T-helper 1 cell (primary cell): ENCODE measurements at places on chromosomes 12 and 14.

GRCh38 chr14:90136904-90137303 lies 75.1 kb downstream of the KCNK13 start:
- no peak for DNase-seq

- DNase-seq = no peak
Observed at GRCh38 chr12:18837025-18837424, 99.1 kb downstream of the CAPZA3 start.

DNA sequence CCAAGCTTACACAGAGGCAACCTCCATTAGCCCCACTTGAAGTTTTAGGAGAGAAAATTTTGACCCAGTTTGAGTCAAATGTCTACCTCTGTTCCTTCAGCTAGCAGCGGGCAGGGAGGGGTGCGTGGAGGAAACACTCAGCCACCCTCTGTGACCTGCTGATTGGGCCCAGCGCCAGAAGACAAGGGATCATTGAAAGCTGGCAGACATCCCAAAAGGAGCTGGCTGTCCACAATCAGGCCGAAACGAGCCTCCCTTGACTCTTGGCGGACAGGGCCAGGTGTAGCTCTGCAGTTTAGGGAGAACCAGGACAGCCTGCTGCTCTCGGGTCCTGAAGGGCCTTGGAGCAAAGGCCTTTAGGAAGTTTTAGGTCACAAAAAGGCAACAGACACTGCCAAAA lies 41.3 kb downstream of the CD9 start:
- DNase-seq = no peak

- DNase-seq = no peak
Observed at GRCh38 chr14:90698379-90698869, 117.8 kb downstream of the TTC7B start.

DNA sequence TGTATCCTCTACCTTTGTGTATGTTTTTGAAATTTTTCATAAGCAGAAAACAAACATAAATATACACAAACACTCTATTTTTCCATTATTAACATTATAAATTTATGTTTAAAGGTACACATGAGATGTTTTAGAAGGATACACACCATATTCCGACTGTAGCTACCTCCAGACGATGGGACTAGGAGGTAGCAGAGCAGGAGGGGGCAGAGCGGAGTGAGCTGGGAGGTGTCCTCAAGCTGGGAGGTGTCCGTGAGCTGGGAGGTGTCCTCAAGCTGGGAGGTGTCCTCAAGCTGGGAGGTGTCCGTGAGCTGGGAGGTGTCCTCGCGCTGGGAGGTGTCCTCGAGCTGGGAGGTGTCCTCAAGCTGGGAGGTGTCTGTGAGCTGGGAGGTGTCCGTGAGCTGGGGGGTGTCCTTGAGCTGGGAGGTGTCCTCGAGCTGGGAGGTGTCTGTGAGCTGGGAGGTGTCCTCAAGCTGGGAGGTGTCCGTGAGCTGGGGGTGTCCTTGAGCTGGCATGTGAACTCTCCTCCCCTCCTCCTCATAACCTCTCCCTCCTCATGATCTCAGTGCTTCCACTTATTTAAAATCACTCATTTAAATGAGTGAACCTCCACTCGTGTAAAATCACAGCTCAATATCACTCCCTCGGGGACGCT lies 346.9 kb upstream of the SFSWAP start:
- DNase-seq = no peak

GRCh38 chr12:2248901-2249381 lies 196.2 kb downstream of the CACNA1C start:
- DNase-seq = peak; percentile 26

- DNase-seq = no peak
Observed at GRCh38 chr12:45697371-45697770, 32.1 kb upstream of the ARID2 start.

DNA sequence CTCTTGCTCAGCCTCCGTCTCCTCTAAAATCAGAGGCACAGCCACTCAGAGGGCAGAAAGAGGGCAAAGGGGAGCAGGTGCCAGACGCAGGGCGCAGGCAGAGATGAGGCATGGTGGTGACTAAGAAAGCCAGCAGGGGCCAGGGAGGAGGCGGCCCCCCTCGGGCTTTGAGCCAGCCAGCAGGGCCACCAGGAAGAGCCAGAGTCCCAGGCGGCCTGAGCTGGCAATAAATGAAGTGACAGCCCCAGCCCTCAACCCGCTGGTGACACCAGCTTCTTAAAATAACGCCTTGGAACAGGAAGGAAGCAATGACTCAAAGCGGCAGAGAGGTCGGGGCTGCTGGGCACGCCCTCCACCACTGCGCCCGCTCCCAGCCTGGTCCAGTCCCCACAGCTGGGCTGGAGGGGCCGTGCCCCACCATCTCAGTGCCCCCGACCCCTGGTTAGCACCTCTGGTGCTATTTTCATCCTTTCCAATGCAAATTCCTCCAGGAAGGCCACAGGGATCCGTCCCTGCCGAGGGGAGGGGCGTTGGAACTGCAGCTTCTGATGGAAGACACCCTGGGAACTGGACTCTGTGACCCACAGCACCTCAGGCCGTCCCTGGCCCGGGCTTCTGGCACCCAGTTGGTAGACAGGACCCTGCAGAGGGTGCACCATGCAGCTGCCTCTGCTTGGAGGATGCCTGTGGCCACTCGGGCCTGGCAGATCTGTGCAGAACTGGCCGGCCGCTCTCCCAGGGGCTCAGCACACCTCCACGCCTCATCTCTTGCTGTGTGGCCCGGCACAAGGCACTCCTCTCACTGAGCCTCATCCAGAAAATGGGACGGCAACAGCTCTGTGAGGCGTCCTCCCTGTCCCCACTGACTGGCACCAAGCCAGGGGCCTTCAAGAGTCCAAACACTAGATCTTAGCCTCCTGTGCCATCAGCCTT lies 113.7 kb downstream of the NCOR2 start:
- peak; percentile 62 for DNase-seq

- no peak for DNase-seq
Observed at GRCh38 chr12:90977224-90977623, 22.2 kb upstream of the CCER1 start.

DNA sequence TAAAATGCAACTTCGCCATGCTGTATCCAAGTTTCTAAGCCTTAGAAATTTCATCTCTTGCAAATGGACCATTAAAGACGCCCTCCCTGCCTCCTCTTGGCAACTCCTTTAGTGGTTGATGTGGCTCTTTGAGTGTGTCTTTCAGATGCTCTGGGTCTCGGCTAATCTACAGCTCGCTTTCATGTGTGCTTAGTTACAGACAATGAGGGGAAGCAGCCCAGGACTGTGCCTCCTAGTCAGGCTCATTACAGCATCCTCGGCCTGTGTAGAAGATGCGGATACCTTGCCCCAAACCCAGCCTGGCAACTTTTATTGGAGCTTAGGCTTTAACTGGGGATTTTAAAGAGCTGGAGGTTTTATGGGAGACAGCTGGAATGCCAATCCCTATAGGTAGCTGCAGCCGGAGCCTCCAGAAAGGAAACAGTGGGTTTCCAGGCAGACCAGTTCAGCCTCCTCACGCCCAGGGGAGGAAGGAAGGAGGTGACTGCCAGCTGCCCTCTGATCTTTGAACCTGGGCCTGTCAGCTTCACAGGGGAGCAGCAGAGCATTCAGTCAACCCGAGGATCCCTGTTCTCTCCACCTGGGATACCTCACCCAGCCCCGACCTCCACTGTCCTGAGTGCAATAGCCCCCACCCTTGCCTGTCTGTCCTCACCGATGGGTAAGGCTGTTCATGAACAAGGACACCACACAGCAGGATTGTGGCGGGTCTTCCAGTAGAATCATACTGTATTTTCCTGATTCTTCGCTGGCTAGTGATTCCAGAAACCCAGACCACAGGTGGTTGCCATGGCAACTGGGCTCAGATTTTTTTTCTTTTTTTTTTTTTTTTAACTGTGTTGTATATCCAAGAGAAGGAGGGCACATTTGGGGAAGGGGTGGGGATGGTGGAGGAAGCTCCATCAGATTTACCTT lies 638.5 kb downstream of the MED13L start:
- DNase-seq = no peak

- no peak for DNase-seq
Observed at GRCh38 chr14:57609192-57610075, 115.8 kb upstream of the CCDC198 start.

- DNase-seq = no peak
Observed at GRCh38 chr14:56731187-56731586, 79.1 kb downstream of the OTX2 start.

DNA sequence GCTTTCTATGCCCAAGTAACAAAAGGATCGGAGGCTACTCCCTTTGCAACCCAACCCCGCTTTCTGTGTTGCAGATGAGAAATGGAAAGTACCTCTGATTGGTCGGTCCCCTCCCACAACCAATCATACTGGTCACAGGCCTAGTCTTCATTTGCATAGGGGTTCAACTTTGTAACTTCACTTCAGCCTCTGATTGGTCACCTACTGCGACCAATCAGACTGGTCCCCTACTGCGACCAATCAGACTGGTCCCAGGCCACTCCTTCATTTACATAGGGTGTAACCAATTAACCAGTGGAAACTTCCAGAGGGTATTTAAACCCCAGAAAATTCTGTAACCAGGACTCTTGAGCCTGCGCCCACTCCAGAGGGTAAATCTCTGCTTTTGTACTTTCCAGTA lies 906.4 kb upstream of the TMEM132C start:
- no peak for DNase-seq

DNA sequence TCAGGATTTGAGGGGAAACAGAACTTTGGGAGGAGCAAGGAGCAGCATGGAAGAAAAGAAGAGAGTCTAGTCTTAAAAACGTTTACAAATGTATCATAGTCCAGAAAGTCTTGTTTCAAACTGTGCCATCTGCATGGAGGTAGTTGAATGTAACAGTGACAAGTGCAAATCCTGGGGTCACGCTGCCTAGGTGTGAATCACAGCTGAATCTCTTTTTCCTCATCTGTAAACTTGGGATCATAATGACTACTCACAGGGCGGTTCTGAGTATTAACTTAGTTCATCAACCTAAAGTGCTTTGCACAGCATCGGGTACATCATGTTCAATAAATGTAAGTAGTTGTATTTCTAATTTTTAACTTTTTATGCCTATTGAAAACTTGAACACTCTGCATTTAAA lies 208.5 kb downstream of the CHST11 start:
- no peak for DNase-seq

DNA sequence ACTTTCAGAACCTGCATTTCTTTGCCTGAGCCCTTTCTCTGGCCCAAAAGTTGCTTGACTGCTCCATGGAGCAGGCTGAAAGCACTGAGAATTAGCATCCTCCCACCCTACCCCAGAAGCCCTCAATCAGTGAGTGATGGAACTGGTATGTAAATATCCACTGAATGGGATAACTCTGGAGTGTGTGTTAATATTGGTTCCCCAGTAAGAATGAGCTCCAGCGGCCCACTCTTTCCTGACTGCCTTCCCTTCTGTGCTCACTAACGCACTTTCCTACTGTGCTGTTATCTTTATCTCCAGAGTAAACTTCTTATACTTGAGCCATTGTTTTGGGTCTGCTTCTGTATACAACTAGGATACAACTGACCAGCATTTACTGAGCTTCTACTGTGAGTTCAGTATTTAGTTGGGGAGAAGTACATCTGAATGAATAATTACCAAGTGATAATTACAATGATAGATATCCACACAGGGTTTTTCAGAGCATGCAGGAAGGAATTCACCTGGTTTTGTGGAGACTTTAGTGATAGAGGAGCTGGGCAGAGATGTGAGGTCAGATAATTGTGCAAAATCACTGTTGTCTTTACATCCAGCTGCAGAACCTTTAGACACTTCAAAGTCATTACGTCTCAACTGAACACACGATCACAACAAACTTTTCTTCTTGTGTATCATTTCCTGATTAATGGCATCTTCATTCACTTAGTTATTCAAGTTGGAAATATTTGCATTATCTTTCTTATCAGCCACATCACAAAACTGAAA lies 149.2 kb upstream of the BTG1 start:
- DNase-seq = no peak

GRCh38 chr14:78758333-78758732 lies 588.2 kb downstream of the NRXN3 start:
- no peak for DNase-seq

- no peak for DNase-seq
Observed at GRCh38 chr12:124613151-124613585, 45.8 kb upstream of the NCOR2 start.

DNA sequence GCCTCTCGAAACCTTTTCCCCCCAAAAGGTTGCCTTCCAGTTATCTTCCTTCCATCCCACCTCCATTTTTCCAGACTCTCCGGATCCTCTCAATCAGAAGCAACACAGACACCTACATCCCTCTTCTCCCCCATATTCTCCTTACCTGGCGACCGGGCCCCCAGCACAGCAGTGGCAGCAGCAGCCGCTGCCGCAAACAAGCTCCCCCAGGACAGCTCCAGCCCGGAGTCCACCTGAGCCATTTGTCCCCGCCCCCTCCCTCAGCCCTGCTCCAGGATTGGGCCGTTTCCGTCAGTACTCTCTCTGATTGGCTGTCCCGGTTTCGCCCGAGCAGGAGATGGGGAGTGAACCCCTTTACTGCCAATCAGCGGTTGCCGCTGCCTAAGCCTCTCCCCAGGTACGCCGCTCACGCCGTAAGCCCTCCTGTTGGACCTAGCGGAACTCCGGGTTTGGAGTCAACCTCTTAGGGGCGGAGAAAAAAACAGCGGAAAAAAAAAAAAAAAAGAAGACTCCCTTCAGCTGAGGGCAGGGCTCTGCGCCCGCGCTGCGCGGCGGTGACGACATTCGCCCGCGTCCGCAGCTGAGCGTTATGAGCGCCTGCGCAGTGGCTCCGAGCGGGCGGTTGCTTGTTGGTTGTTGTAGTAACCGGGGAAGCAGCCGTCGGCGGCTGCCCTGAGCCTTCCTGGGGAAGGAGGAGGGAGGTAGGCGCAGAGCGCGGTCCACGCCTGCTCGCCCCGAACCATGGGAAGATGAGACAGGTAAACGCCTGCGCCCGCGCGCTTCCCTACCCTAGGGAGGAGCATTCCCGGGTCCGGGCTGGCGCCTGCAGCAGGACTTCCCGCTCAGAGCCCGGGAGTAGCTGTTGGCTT lies at the start of the genes ERG28 and TTLL5:
TSS of gene ERG28 (minus strand) at position 247 of the 869 bp plus-strand sequence. CDS start 3,374 bp downstream, outside the sequence.
TSS of gene TTLL5 (plus strand) at position 617 of the 869 bp plus-strand sequence. CDS start 1,904 bp downstream, outside the sequence.
- peak; percentile 96 for DNase-seq

DNA sequence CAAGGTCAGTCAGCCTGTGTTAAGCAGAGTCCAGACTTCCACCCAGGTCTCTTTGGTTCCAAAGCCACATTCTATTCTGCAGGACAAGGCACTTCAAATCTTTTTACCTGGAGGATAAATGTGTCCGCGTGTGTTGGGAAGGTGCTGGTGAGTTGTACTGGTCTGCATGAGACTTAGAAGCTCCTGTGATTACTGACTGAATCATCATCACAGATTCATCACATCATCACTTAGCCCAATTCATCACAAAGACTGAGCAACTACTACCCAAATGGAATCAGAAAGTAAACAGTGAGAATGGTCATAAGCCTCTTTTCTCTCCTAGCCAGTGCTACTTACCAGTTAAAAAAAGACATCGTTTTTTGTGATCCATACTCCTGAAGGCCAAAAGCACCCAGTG lies 5.3 kb downstream of the SLC15A5 start:
- DNase-seq = no peak

- DNase-seq = no peak
Observed at GRCh38 chr12:29547151-29547632, 49.7 kb upstream of the OVCH1 start.

- DNase-seq = no peak
Observed at GRCh38 chr12:117596968-117597367, 235.5 kb upstream of the NOS1 start.

DNA sequence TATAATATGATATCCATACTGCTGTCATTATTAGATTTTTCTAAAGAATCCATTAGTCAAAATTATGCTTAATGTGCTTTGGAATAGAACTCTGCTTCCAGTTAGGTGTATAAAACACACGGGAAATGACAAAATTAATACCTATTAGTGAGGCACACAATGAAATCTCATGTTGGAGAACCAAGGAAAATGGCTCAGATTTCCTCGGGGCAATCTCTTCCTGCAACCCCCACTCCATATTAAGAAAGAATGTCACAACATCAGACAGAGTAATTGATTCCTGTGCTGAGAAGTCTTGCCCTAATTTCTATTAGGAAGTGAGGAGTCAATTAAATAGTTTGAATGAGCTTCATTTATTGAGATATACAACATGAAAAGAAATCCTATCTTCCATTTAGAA lies 299.8 kb upstream of the KITLG start:
- no peak for DNase-seq
